ENCODE measurements at places on chromosomes 5 and 9. TPM values are rescaled to one million over a fixed set of nuclear protein-coding genes. Genes with fewer than 3 reads are reported as not detected.

Gene IRX4
- 9.0 TPM for total RNA-seq

DNA sequence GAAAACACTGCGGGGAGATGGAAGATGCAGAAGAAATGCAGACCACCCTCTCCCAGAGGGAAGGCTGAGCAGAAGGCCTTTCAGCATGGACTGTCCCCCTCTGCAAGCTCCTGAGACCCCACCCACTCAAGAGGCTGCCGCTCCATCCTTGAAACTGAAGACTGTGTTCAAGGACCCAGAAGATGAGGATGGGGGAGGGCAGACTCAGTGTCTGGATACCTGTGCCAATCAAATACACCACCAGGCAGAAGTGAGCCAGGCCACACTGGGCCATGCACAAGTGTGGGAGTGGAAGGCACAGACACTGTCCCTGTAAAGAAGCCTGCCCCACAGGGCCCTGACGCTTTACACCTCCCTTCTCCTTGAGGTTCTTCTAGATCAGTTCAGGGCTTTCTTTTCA is 40.0 kb upstream of the IPPK start:
- no peak for DNase-seq

DNA sequence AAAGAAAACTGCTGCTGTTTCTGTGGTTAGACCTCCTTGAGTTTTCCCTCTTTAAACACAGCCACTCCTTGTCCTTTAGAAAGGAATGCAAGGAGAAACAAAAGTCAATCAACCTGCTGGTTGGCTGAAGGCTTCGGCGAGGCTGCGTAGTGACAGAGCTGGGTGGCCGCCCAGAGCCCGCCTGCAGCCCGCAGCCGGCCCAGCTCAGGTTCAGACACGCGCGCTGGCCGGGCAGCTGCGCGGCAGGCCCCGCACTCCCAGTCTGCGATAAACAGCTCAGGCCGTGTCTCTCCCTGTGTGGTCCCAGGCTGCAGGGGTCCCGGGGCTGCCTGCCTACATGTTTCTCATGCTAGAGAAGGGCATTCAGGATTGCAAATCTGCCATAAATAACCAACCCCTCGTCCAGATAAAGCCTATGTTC is 115.4 kb downstream of the HSD17B3 start:
- peak; percentile 75 for DNase-seq

Gene MARCOL
- not detected for total RNA-seq

DNA sequence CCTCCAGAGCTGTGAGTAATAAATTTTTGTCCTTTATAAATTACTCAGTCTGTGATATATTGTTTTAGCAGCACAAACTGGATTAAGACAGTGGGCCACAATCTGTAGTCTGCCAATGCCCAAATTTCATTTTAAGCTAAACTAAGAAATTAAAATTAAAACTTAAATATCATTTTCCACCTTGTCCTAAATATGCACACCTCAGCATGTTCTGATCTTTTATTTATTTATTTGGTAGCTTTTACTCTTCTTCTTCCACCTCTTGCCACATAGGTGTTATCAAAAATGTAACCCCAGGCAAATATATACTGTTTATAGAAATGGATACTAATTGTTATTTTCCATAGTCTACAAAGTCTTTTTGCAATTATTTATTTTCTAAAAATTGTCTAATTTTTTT is 1102.2 kb upstream of the COX7C start:
- no peak for DNase-seq

- no peak for DNase-seq
Measured at GRCh38 chr9:109974918-109975276, 194.9 kb downstream of the PALM2AKAP2 start.

Gene GPR151
- not detected for total RNA-seq

GRCh38 chr9:80191108-80191507 is 619.3 kb downstream of the TLE4 start:
- DNase-seq, result no peak

DNA sequence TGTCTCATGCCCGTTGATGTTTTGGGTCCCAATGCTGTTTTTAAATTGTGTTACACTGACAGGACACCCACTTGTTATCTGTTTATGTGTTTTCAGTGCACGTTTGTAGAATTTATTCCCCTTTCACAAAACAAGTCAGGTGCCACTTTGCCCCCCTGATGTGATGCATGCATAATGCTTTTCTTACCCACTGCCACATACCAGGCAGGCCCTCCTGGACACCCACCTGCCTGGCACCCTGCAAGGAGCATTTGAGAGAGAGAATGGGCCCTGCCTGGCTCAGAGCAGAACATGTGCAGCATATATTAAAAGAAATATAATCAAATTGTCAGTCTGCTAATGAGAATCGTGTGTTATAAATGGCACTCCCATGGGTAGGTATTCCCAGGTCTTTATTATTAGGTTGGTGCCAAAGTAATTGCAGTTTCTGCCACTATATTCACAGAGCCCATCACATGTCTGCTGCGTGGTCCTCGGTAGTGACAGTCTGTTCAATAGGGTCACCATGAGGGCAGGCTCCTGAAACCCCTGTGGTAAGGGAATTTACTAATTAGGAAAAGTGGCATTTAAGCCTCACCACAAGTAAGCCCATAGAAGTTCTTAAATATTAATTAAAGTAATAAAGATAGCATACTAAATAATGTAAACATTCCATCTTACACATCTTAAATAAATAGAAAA is 52.2 kb upstream of the CKMT2 start:
- DNase-seq, result no peak

Gene JMY
- total RNA-seq, result 12.4 TPM

Gene NR4A3
- total RNA-seq, result 0.46 TPM

- no peak for DNase-seq
Measured at GRCh38 chr5:97545886-97546535, 363.0 kb upstream of the RIOK2 start.

- no peak for DNase-seq
Measured at GRCh38 chr5:154756009-154756867, 1.1 kb downstream of the LARP1 start.

GRCh38 chr5:157993986-157994691 is 135.2 kb upstream of the CLINT1 start:
- DNase-seq, result no peak

- no peak for DNase-seq
Measured at GRCh38 chr9:110926828-110927487, 111.3 kb downstream of the LPAR1 start.

DNA sequence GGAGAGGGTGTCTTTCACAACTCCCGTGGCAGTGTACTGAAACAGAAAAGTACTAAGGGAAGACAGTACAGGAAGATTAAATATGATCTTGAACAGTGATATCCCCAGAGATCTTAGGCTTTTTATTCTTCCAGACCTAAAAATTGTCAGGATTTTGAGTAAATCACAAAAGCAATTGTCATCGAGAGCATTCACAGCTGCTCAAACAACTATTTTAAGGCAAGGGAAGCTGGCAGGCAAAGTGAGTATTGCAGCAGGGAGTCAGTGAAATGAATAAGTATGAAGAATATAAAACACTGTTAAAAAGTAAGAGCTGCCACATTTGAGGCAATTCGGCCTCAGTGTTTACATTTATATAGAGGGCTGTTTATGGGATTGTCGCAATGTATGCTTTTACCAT is 479.0 kb downstream of the CAAP1 start:
- no peak for DNase-seq

Gene TMEM215
- 0.34 TPM for total RNA-seq

- no peak for DNase-seq
Measured at GRCh38 chr9:4344946-4345345, 45.1 kb upstream of the GLIS3 start.

DNA sequence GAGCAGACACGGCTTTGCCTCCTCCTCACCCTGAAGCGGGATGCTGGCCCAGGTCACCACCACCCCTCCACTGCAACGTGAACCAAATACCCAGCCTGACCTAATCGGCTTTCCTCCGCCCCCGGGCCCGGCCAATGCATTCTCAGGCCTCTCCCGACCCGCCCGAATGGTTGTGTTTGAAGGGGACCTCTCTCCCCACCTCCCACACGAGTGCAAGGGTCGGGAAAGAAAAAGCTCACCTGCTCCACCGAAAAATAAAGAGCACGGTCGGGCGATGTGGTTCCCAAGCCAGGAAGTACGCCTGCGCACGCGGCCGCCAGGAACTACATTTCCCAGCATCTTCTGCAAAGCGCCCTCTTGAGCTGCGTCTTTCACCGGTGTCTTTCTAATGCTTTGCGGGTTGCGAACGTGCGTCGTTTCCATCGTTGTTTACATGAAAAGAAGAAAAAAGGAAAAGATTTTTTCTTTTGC is at the start of gene ZNF883:
Gene ZNF883, minus strand, starts transcription at position 282 of the 471 bp plus-strand sequence.
- peak; percentile 77 for DNase-seq

Gene NMUR2
- 0.16 TPM for total RNA-seq

Gene SPATA31D4
- total RNA-seq, result not detected

DNA sequence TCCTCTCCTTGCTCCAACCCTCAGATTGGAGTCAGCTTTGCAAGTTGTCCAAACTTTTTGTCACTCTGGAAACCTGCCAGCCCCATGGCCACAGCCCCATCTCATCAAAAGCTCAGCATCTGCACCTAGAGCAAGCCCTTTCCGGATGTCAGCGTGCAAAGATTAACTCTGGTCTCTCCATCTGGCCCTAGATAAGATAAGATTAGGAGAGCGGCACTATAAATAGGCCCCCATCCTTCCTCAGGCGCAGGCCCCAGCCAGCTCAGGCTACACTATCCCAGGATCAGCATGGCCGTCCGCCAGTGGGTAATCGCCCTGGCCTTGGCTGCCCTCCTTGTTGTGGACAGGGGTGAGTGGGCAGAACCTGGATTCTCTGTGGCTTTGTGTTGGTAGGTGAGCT is at the start of gene SPINK4:
Gene SPINK4, plus strand, starts transcription at position 247 of the 400 bp plus-strand sequence. Its CDS starts 42 bp downstream, at position 289.
- DNase-seq, result no peak

DNA sequence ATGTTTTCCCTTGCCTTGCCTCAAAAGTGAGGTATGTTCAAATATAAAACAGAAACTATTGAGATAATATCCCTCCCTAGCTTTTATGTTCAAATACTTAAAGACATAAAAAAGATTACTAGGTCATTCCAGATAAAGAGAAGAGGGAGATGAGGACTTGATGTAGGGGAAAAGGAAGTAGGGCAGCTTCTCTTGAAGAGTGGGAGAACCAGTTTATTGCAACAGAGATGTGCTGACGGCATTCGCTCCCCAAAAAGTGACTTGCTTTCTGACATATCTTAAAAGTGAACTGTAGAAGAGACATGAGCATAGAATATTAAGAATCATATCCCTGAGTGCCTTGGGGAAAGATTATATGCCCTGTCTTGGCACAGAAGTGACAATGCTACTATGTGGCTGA is 330.2 kb upstream of the NREP start:
- no peak for DNase-seq

- no peak for DNase-seq
Measured at GRCh38 chr5:122478741-122479442, 166.9 kb downstream of the SNCAIP start.

Gene EPB41L4A
- total RNA-seq, result 5.2 TPM

Gene TGFBI
- 7.8 TPM for total RNA-seq

Gene PCDHGB6
- 6.1 TPM for total RNA-seq

Gene TNC
- total RNA-seq, result 3.3 TPM

DNA sequence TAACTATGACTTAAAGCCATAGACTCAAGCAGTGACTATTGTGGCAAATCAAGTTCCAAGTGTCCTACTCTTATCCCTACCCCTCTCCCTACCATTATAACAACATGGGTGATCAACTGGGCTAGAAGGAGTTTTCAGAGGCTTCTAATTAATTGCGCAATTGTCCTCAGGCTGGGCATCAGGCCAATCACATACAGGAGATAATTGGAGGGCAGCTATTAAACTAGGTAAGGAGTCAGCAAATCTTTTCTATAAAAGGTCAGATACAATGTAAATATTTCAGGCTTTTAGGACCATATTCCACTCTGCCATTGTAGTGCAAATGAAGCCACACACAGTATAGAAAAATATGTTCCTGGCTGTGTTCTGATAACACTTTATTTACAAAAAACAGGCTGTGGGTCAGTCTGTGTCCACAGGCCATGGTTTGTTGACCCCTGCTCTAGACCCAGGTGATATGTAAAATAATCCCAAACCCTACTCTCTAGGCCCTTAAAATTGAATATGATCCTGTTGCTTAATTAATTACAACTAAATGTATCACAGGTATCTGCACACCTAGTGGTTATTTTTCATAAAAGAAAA is 141.4 kb upstream of the PIK3R1 start:
- no peak for DNase-seq

GRCh38 chr5:67581203-67581602 is 384.6 kb upstream of the CD180 start:
- no peak for DNase-seq

Gene KIF12
- 3.0 TPM for total RNA-seq

DNA sequence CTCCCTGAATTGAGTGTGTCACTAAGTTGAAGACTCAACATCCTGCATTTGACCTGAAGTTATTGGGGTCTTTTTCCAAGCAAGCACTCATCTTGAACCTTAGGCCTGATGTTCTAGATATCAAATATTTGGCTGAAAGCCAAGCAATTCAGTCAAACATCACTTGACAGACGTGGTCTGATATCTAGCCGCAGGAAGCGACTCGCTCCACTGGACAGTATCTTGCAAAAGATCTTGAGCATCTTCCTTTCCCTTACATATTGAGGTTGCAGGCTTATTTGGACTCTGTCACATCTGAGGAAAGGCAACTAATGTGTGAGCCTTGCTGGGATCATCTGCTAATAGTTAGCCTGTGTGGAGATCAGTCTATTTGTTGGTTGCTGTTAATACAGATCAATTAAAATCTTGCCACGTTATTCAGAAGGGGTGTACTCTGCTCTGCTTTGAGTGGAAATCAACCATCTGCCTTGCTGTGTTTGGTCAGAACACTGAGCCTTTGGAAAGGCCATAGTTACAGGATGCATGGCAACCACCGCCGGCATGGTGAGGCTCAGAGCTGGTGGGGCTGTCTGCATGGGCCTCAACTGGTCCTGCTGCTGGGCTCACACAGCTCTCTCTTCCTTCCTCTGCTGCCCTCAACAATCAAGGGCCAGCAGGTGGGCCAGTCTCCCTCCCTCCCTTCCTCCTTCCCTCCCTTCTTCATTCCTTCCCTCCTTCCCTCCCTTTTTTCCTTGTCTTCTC is 166.9 kb upstream of the KLF9 start:
- DNase-seq, result no peak

- DNase-seq, result no peak
Measured at GRCh38 chr5:43711496-43711895, 108.5 kb downstream of the NNT start.

All from WTC11 (cell line).